ENCODE measurements at places on chromosomes 5 and 9.

GRCh38 chr9:113562653-113563381, 99.3 kb downstream of the RGS3 start:
- DNase-seq = no peak
- peak overlapping the region; percentile 19 for H3K27ac ChIP-seq
- no peaks in the 10 kb centered on the region for H3K27me3 ChIP-seq
- peaks cover 66% of the 10 kb centered on the region for H3K4me1 ChIP-seq
- no peak overlapping the region for H3K4me3 ChIP-seq

- peak overlapping the region; percentile 73 for H3K27ac ChIP-seq
- peaks cover 5% of the 10 kb centered on the region for H3K27me3 ChIP-seq
- H3K36me3 ChIP-seq = peaks cover 19% of the 10 kb centered on the region
- no peak for DNase-seq
Measured at GRCh38 chr9:95511616-95511931, 5.2 kb downstream of the PTCH1 start.

- no peak overlapping the region for H3K4me3 ChIP-seq
- no peaks in the 10 kb centered on the region for H3K36me3 ChIP-seq
- no peak overlapping the region for H3K27ac ChIP-seq
- peaks cover 8% of the 10 kb centered on the region for H3K4me1 ChIP-seq
- peaks cover 23% of the 10 kb centered on the region for H3K27me3 ChIP-seq
- no peak for DNase-seq
Measured at GRCh38 chr5:1413611-1414241, 31.5 kb downstream of the SLC6A3 start.

DNA sequence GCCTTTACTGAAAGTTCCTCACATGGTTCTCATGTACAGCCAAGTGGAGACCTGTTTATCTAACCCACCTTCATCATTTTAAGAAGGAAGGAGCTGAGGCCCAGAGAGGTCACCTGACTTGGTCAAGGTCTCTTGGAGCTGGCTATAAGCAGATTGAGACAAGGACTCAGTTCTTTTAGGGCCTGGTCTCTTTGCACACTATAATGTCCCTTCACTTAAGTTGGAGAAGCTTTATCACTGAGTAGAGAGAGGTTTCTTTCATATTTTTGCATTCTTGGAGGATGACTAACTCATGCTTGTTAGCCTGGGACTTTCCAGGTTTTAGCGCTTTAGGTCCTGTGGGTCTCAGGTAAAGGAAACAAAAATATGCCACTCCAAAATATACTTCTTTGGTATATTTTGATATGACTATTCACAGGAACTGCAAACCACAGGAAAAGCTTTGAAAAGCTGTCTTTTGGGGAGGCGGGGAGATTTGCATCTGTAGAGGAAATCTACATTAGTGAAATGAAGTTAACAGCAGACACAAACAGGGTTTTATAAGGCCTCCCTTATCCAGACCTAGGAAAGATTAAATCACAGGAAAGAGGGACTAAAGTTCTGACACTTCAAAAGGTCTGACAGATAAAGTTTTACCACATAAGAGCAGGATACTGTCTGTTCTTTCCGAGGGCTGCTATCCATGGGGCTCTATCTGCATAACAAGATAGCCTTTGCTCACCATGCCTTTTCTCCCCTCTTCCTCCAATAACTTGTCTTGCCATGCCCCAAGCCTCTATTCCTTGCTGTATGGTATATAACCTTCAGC, 95.8 kb upstream of the ANKRD55 start:
- no peak for DNase-seq
- H3K36me3 ChIP-seq = no peaks in the 10 kb centered on the region
- peaks cover 22% of the 10 kb centered on the region for H3K4me1 ChIP-seq
- peak overlapping the region; percentile 32 for H3K27ac ChIP-seq
- H3K4me3 ChIP-seq = no peak overlapping the region
- peaks cover 24% of the 10 kb centered on the region for H3K27me3 ChIP-seq

- peaks cover 4% of the 10 kb centered on the region for H3K4me1 ChIP-seq
- no peaks in the 10 kb centered on the region for H3K27me3 ChIP-seq
- H3K4me3 ChIP-seq = no peak overlapping the region
- no peak overlapping the region for H3K27ac ChIP-seq
- H3K36me3 ChIP-seq = peaks cover 6% of the 10 kb centered on the region
Measured at GRCh38 chr5:179974946-179975712, 67.4 kb upstream of the TBC1D9B start.

- H3K27ac ChIP-seq = no peak overlapping the region
- H3K4me1 ChIP-seq = peaks cover 65% of the 10 kb centered on the region
- H3K4me3 ChIP-seq = no peak overlapping the region
- H3K27me3 ChIP-seq = no peaks in the 10 kb centered on the region
- H3K36me3 ChIP-seq = peaks cover 8% of the 10 kb centered on the region
Measured at GRCh38 chr5:136033234-136033633, 4.4 kb downstream of the TGFBI start.

GRCh38 chr5:107806705-107807104, 136.0 kb upstream of the EFNA5 start:
- no peaks in the 10 kb centered on the region for H3K27me3 ChIP-seq
- no peak overlapping the region for H3K27ac ChIP-seq
- no peak overlapping the region for H3K4me3 ChIP-seq

GRCh38 chr9:129946246-129946995, 96.6 kb downstream of the FNBP1 start:
- H3K27me3 ChIP-seq = no peaks in the 10 kb centered on the region
- peak overlapping the region; percentile 50 for H3K4me3 ChIP-seq
- H3K27ac ChIP-seq = peak overlapping the region; percentile 89
- H3K4me1 ChIP-seq = peaks cover 37% of the 10 kb centered on the region
- no peak for DNase-seq
- H3K36me3 ChIP-seq = peaks cover 41% of the 10 kb centered on the region

DNA sequence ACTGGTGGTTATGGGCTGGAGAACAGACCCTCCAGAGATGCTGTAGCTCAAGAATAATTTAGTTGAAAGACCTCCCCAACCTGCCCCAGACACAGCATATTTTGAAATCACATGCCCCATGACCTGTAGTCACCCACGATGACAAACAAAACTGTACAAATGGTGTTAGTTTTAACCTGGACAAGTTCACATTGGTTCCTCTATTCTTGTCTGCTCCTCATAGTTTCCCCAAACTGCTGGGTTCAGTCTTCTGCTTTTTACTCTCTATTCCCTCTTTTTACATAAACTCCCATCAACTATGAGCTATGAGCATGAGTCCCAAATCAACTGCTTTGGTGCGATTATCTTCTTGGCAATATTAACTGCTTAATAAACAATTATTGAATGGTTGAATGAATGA, 365.3 kb upstream of the CLINT1 start:
- no peaks in the 10 kb centered on the region for H3K4me1 ChIP-seq
- no peak overlapping the region for H3K27ac ChIP-seq
- no peaks in the 10 kb centered on the region for H3K36me3 ChIP-seq
- no peak overlapping the region for H3K4me3 ChIP-seq
- no peak for DNase-seq

GRCh38 chr5:177372910-177373309, 11.3 kb upstream of the SLC34A1 start:
- peaks cover 51% of the 10 kb centered on the region for H3K4me1 ChIP-seq
- peak overlapping the region; percentile 45 for H3K4me3 ChIP-seq
- H3K27me3 ChIP-seq = no peaks in the 10 kb centered on the region
- no peak for DNase-seq
- peaks cover 30% of the 10 kb centered on the region for H3K36me3 ChIP-seq
- H3K27ac ChIP-seq = peak overlapping the region; percentile 87

DNA sequence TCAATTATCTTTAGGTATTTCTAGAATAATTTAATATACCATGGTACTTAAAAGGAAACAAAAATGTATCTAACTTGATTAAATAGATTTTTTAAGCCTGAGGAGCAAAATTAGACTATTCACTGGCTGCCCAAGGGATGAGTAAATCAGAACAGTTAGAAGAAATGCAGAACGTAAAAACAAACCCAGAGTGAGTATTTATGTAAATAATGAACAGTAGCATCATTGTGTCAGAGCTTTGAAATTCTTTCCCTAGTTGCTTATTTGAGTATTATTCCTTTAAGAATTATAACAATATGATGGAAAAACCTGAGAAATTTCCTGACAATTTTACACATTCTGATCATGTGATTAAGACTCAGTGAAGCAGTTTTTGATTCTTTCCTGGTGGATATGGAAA, 200.9 kb downstream of the GDNF start:
- H3K27ac ChIP-seq = no peak overlapping the region
- DNase-seq = no peak
- no peak overlapping the region for H3K4me3 ChIP-seq
- peaks cover 9% of the 10 kb centered on the region for H3K4me1 ChIP-seq
- no peaks in the 10 kb centered on the region for H3K36me3 ChIP-seq

GRCh38 chr9:101018467-101018866, 10.1 kb upstream of the PLPPR1 start:
- no peak overlapping the region for H3K27ac ChIP-seq
- H3K4me3 ChIP-seq = no peak overlapping the region
- H3K36me3 ChIP-seq = no peaks in the 10 kb centered on the region
- H3K27me3 ChIP-seq = no peaks in the 10 kb centered on the region
- no peaks in the 10 kb centered on the region for H3K4me1 ChIP-seq

- H3K4me3 ChIP-seq = no peak overlapping the region
- no peaks in the 10 kb centered on the region for H3K36me3 ChIP-seq
- H3K27me3 ChIP-seq = peaks cover 33% of the 10 kb centered on the region
- no peak for DNase-seq
Measured at GRCh38 chr9:7216004-7216841, 458.4 kb downstream of the KDM4C start.

DNA sequence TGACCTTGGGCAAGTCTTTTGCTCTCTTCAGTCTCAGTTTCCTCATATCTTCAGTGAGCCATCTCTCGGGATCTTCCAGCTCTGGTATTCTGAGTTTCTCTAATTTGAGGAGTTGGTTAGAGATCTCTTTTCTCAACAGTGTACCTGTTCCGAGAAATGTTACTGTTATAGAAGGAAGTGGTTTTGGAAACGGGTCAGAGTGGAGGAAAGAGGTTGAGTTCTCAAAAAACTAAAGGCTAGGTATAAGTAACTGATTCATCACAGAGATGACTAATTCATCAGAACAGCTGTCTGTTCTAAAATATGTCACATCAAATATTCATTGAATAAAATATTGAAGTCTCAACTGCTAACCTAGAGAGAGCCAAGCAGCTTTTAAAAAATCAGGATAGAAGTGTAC, 106.6 kb downstream of the PALM2AKAP2 start:
- H3K27ac ChIP-seq = no peak overlapping the region
- DNase-seq = no peak
- H3K27me3 ChIP-seq = peaks cover 9% of the 10 kb centered on the region
- H3K4me3 ChIP-seq = no peak overlapping the region

GRCh38 chr5:154654486-154655371, 100.4 kb upstream of the LARP1 start:
- H3K27ac ChIP-seq = no peak overlapping the region
- DNase-seq = no peak
- no peak overlapping the region for H3K4me3 ChIP-seq
- no peaks in the 10 kb centered on the region for H3K27me3 ChIP-seq
- peaks cover 2% of the 10 kb centered on the region for H3K36me3 ChIP-seq
- H3K4me1 ChIP-seq = no peaks in the 10 kb centered on the region

- H3K4me1 ChIP-seq = no peaks in the 10 kb centered on the region
- H3K36me3 ChIP-seq = no peaks in the 10 kb centered on the region
- no peak overlapping the region for H3K4me3 ChIP-seq
- peaks cover 40% of the 10 kb centered on the region for H3K27me3 ChIP-seq
- no peak overlapping the region for H3K27ac ChIP-seq
Measured at GRCh38 chr9:93815135-93815534, 140.0 kb downstream of the BARX1 start.

GRCh38 chr9:18327121-18327520, 146.8 kb upstream of the ADAMTSL1 start:
- no peaks in the 10 kb centered on the region for H3K4me1 ChIP-seq
- H3K36me3 ChIP-seq = peaks cover 2% of the 10 kb centered on the region
- H3K27me3 ChIP-seq = no peaks in the 10 kb centered on the region
- DNase-seq = no peak
- no peak overlapping the region for H3K27ac ChIP-seq

DNA sequence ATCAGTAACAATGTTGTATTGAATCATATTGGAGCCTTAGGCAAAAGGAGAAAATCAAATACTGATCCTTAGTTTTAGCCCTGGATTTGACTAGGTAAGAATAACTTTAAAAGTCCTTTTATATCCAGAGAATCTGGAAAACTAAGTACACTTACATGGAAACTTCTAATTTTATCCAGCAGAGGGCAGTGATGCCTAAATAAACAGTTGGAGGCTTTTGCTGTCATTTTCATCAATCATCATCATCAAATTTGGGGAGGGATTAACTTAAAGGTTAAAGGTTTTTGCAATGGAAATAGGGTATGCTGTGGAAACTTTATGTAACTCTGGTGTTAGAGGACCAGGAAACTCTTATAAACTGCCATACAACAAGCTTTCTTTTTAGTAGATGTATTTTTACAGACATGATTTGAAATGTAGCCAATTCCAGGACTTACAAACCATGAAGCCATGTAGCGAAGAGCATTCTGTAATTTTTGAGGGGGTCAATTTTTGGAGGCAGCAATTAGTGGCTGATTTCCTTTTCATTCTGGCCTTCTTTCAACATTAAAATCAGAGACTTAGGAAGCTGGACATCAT, 112.7 kb downstream of the OSTF1 start:
- DNase-seq = no peak
- no peak overlapping the region for H3K4me3 ChIP-seq
- peaks cover 1% of the 10 kb centered on the region for H3K36me3 ChIP-seq

GRCh38 chr9:130110166-130110565, 56.5 kb downstream of the GPR107 start:
- H3K36me3 ChIP-seq = peaks cover 22% of the 10 kb centered on the region
- H3K27me3 ChIP-seq = no peaks in the 10 kb centered on the region
- H3K27ac ChIP-seq = no peak overlapping the region
- H3K4me1 ChIP-seq = peaks cover 26% of the 10 kb centered on the region

DNA sequence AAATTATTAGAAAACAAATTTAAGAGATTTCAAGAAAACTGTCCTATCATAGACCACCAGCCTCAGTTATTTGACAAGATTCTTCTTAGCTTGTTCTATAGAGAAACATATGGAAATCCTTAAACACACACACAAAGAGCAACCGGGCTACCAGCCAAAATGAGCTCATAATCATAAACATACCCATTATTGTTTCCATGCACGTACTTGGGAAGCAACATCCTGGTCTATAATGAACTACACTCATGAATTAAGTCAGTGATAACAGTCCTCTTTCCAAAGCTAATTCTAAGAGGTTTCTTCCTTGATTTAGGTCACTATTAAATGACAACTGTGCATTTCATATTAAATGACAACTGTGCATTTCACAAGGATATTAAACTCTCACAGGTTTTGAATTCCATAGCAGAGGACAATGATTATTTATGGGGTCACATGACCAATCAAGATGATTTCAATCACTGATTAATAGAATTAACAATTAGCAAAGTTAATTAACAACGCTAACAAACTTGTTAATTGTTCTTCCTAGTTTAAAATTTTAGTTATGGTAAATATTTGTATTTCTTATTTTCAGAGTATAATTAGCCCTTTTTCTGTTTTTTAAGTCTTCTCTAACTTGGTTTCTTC, 77.0 kb downstream of the OXCT1 start:
- H3K4me1 ChIP-seq = no peaks in the 10 kb centered on the region
- H3K36me3 ChIP-seq = peaks cover 24% of the 10 kb centered on the region
- no peak overlapping the region for H3K4me3 ChIP-seq
- H3K27me3 ChIP-seq = no peaks in the 10 kb centered on the region
